ENCODE measurements at places on chromosomes 7 and 10.
A peak's percentile ranks its signal among the peaks of the same experiment; 100 is the strongest.

GRCh38 chr10:46992803-46993561 is 81.8 kb downstream of the PTPN20 start:
- peak; percentile 12 for DNase-seq

DNA sequence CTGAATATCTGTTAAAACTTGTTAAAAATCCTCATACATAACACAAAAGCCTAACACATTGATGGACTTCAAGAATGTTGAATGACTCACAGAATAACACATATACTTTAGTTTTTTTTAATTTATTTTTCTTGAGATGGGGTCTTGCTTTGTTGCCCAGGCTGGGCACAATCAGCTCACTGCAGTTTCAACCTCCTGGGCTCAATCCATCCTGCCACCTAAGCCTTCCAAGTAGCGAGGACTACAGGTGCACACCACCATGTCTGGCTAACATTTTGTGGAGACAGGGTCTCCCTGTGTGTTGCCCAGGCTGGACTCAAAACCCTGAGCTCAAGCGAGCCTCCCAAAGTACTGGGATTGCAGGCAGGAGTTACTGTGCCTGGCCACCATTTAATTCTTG is 28.1 kb downstream of the SUV39H2 start:
- DNase-seq: no peak

DNA sequence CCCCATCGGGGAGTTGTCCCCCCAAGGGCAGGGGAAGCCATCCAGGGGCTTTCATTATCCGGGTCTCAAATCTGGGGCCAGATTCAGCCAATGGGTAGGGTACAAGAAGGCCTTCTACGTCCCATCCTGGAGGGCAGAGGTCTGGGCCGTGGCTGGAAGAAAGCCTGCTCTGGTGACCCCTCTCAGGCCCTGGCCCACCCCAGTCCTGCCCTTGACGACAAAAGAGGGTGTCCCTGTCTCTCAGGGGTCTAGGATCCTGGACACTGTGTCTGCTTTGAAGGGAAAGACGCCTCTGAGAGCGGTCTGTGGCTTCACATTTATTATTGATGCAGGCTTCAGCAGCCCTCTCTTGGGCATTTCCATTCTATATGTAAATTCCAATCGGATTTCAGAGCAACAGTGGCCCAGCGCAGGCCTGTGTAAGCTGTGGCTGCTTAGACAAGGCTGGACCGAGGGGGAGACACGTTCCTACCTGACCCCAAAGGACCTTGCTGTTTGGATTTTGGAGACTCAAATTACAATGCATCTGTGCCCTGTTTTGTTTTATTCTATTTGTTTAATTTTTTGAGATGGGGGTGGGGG is 83.2 kb upstream of the BAIAP2L1 start:
- DNase-seq: no peak

- no peak for DNase-seq
Measured at GRCh38 chr7:66950763-66951162, 29.7 kb downstream of the TMEM248 start.

GRCh38 chr10:80602881-80603280 is 65.2 kb downstream of the SH2D4B start:
- no peak for DNase-seq

- DNase-seq: no peak
Measured at GRCh38 chr7:153320681-153321080, 561.1 kb downstream of the ACTR3B start.

DNA sequence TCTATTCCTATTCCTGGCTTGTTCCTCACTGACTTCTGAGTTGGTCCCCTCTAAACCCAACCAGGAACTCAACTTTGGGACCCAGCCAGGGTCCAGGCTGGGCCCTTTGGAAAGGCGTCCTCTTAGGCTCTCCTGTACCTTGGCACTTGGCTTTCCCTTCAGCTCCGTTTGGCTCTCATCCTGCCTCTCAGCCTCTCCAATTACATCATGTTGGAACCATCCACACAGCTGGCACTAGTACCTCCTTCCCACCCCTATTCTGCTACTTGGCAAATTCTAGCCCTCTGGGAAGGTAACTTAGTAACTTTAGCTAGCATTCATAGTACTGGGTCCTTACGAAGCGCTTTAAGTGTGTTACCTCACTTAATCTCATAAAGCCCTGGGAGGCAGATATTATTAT is 205.3 kb upstream of the HABP2 start:
- DNase-seq: no peak

GRCh38 chr7:94741179-94741578 is 85.2 kb upstream of the SGCE start:
- DNase-seq: no peak

DNA sequence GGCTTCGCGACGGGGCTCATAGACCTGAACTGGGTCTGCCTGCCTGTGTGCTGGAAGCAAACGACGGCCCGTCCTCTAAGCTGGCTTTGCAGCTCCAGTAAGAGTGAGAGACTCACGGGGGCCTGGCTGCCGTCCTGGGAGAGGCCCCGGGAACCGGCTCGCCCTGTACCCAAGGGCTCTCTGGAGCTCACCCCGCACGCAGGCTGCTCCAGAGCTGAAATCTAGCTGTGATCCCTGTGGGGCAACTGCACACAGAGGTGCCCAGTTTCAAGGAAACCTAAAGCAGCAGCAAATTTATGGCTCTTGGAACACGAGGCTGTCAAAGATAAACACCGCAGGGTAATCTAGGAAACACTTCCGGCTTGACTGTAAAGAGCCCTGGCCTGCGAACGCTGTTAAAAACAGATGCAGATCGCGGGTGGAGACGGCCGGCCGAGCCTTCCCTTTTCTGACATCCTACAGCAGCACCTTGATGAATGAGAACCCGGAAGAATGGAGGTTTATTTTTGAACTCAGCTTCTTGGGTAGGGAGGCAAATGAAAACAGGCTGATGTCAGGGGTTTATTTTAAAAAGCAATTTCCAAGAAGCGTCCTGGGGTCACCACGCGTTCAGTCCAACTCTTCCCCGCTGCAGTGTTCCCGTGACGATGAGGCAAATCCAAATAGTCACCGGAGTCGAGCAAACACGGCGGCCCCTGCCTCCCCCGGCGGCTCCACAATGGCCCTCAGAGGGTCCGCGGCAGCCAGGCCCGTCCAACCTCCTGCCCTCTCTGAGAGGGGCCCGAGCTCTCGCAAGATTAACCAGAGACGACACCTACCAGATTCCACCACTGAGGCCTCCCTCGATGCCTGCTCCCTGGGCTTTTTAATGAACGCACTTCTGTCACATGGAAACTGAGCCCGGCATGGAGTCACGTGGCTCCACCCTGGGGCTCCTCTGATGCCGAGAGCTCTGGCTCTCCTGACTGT is 29.6 kb downstream of the AMZ1 start:
- no peak for DNase-seq

DNA sequence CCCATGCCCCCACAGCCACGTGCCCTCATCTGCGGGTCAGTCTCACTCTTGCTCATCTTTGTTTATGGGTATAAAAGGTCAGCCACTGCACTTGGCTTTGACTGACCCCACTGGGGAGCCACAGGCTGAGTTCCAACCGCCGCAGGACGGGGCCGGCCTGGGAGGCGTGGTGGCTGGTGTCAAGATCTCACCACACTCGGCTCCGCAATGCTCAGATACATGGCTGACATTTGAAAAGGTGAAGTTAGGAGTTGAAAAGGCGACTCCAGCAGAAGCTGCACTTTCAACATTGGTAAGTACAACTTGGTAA is 14.9 kb downstream of the TUBGCP2 start:
- no peak for DNase-seq

- no peak for DNase-seq
Measured at GRCh38 chr10:43231523-43232078, 35.3 kb downstream of the RASGEF1A start.

DNA sequence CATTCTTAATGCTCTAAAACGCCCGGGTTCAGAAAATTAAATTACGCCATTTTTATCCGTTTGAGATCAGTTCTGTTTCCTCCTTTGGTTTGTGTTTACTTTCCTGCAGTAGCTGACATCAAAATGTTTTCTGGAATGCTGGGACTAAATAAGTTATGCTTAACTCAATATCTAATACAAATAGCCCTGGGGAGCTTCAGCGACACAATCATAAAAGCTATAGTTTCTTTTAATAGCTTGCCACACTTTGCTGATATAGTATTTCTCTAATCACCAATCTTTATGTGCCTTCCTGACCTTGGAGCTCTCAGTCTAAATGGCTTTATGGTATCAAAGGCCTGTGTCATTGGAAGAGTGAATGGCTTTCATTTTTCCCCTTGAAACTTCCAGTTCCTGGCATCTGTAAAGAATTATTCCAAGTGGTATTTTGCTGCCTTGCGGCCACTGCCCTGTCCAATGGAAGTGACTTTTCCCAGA is 202.7 kb downstream of the HDAC9 start:
- no peak for DNase-seq

GRCh38 chr7:543501-544337 is 24.1 kb upstream of the PDGFA start:
- no peak for DNase-seq

DNA sequence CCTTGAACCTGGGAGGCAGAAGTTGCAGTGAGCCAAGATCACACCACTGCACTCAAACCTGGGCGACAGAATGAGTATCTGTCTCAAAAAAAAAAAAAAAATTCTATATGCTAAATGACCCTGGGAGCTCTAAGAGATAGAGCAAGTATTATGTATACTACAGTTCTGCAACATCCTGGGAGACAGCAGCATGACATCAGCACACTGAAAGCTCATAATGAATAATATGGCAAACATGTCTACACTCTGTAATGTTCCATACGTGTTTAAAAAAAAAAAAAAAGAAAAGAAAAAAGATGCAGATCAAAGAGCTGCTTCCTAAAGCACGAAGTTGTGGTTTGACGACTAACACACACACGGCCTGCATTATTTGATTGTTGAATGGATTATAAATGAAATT is 72.5 kb downstream of the CUL2 start:
- DNase-seq: no peak

GRCh38 chr7:45215601-45216062 is 58.0 kb downstream of the RAMP3 start:
- no peak for DNase-seq

GRCh38 chr7:18555968-18556367 is 60.4 kb downstream of the HDAC9 start:
- no peak for DNase-seq

DNA sequence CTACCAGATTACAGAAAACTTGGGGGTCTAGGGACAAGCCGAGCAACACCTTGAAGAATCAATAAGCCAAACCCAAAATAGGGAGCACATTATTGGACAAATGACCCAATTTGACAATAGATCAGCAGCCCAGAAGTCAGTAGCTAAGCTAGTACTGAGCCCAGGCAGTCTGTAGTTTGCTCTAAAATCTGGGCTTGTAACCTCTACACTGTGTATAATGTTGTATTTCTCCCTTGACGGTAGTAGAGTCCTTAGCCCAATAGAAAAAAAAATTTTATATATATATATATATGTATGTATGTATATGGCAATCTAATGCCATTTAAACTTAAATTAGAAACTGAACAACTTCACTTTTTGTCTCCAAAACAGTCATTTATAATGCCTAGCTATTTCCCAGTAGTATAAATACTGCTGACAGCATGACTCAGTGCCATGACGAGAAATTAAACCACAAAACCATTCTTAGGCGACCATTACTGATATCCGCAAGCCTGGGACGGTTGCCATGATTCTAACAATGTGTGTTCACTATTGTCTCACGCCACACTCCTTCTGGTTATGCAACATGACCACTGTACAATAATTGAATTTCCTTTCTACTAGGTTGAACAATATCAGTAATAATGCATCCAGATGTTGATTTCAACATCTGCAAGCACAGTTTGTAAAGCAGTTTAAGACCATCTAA is 110.5 kb downstream of the IPMK start:
- no peak for DNase-seq

DNA sequence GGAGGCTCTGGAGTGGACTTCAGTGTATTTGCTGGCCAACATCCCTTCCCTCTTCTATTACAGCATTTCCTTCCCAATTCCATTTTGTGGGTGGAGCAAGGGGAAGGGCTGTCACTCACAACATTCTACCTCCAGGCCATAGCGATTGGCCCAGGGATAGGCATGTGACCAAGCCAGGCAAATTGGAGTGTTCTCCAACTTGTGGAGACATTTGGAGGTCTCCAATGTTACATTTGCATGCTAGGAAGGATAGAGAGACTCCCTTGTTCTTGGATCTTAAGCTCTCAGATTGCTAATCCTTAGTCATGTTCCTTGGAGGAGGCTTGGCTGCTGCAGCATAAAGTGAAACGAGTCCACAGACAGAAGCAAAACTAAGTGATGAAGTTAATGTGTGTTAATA is 95.6 kb upstream of the KIF5B start:
- DNase-seq: no peak

GRCh38 chr7:92057375-92057774 is 76.9 kb downstream of the CYP51A1 start:
- DNase-seq: no peak

GRCh38 chr10:6406220-6407033 is 173.6 kb downstream of the PRKCQ start:
- peak; percentile 60 for DNase-seq

- no peak for DNase-seq
Measured at GRCh38 chr7:78413568-78413967, 615.0 kb downstream of the PHTF2 start.

GRCh38 chr7:45978731-45979211 is 57.7 kb upstream of the IGFBP3 start:
- no peak for DNase-seq

DNA sequence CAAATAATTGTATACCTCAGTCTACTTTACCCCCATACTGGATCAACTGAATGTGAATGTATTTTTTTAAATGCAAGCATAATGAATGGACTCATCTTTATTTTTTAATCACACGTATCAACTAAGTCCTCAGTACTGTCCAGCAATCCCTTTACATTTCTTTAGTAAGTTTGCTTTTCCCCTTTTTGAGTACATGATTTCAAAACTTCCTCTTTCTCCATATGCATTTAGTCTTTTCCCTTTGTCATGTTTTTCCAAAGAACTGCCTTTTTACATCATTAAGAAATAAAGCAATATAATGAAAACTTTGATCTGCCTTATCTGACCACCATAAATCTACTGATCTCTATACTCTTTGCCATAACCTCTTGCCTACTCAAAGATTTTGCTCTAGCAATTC is 182.5 kb upstream of the AKR1E2 start:
- DNase-seq: no peak

- no peak for DNase-seq
Measured at GRCh38 chr10:89879121-89879520, 177.7 kb downstream of the KIF20B start.

DNA sequence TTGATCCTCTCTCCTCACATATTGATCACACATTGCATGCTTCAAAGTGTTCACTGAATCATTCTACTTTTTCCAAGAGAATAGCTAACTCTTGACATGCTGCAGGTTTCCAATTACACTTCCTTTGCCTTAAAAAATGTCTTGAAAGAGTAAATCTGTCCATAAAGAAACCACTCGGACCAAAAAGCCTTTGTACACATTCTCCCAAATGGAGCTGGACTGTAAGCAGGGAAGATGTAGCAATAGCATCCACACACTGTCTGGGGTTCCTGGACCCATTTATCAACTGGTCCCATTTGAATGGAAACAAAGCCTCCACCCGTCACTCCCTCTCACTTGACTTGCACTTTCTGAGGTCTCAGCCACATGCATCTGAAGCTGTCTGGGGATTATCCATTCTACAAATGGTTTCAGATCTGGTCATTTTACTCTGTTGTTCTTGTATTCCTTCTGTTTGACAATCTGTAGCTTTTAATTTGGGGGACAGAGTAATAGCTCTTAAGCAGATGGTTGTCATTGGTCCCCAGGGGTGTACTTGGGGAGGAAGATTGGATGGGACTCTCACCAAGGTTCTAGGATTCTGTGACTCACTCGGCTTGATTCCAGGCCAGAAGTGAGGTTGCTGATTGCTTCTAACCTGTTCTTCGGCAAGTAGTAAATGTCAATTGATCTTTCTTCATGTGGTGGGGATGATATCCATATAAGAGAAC is 203.5 kb downstream of the HIBADH start:
- no peak for DNase-seq
